ENCODE measurements at places on chromosomes 2 and 18.

DNA sequence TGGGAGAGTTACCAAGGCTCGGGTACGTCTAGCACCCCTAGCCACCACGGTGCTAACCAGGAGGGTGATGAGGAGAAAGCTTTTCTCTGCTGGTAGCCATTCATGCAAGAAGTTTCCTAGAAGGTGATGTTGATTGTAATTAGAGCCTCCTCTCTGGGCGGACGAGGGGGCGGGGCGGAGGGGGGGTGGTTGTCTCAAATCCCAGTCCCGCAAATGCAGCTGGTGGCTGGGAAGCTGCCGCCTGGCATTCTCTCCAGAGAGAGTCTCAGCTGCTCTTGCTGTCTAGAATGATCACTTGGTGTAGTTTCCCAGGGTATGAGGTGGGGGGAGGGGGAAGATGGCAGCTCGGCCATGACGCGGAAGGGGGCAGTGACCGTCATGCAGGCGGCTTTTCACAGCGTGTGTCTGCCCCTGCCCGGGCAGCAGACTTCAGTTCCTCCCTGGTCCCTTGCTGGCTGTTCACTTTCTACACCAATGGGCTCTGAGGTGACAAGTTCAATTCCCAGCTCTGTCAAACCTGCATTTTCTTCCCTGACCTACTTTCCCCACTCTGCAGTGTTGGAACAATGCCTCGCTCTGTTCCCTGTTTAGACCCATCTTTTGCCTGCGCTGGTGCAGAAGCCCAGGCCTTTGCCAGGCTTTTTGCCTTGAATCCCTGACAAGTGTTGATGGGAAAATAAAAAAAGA is 61.5 kb upstream of the KLF7 start:
- no peak for DNase-seq

GRCh38 chr18:79258447-79258846 is 137.3 kb upstream of the NFATC1 start:
- no peak for DNase-seq

DNA sequence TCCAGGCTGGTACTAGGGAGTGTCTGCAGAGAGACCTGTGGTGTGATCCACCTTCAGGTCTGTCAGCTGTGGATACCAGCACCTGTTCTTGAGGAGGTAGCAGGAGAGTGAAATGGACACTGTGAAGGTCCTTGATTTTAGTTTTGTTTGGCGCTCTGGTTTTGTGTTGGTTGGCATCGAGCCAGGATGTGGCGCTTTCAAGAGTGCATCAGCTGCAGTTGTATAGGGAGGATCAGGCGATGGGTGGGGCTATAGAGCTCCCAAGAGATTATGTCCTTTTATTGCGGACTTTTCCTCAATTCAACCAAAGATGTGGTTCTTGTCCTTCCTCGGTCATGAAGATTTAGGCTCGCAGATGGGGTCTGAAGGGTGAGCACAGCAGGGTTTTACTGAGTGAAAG is 37.5 kb downstream of the SLC39A10 start:
- no peak for DNase-seq

DNA sequence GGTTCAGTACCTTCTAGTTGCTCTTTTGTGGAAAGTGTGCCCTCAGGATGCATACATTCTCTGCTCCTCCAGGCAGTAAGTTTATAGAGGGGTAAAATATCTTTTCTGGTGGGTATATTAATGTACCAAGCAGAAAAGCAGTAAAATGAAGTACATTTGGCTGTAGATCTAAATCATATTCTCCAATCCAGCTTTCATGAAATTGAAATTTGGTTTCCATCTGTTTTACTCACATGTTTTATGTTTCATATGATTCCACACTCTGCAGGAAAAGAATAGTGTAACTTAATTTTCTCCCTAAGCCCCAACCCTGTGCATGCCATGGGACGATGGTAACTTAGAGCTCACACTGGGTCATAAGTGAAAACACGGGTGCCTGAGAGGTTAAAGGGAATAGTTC is 172.3 kb downstream of the AKAIN1 start:
- DNase-seq, result no peak

DNA sequence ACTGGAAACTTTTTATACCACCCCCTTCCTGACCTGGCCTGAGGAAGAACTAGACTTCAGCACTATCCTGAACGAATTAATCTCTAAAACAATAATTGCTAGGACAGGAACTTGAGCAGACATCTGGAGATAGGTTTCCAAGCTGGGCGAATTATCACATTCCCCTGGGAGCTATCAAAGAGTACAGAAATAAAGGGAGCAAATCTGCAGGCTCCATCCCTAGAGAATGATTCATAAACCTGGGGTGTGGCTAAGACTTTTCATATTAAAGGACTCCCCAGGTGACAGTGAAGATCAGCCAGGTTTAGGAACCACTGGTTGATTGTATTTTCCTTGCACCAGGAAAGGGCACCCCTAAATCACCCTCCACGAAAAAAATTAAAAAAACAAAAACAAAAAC is 105.6 kb upstream of the NOL4 start:
- no peak for DNase-seq

- DNase-seq, result no peak
Measured at GRCh38 chr2:210888035-210888434, 331.6 kb downstream of the CPS1 start.

GRCh38 chr2:239942871-239943311 is 82.3 kb downstream of the NDUFA10 start:
- no peak for DNase-seq

- peak; percentile 94 for DNase-seq
Measured at GRCh38 chr2:173590276-173590861, 235.7 kb downstream of the CDCA7 start.

DNA sequence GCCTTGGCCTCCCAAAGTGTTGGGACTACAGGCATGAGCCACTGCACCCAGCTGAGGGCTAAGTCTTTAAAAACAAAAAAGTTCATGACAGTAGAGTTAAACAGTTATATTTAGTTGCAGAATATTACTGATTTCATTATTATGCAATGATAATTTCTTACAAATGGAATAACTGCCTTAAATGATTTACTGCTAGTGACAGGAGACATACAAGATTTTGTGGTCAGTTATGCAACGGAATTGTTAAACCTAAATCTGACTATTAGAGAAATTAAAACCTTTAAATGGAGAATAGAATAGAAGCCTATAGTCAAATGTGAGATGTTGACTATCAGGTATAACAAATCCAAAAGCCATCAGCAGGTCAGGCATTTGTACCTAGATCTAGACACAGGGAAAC is 10.3 kb upstream of the DNAJC10 start:
- no peak for DNase-seq

GRCh38 chr2:186486651-186487647 is 889 bp downstream of the ZC3H15 start:
- DNase-seq, result no peak

DNA sequence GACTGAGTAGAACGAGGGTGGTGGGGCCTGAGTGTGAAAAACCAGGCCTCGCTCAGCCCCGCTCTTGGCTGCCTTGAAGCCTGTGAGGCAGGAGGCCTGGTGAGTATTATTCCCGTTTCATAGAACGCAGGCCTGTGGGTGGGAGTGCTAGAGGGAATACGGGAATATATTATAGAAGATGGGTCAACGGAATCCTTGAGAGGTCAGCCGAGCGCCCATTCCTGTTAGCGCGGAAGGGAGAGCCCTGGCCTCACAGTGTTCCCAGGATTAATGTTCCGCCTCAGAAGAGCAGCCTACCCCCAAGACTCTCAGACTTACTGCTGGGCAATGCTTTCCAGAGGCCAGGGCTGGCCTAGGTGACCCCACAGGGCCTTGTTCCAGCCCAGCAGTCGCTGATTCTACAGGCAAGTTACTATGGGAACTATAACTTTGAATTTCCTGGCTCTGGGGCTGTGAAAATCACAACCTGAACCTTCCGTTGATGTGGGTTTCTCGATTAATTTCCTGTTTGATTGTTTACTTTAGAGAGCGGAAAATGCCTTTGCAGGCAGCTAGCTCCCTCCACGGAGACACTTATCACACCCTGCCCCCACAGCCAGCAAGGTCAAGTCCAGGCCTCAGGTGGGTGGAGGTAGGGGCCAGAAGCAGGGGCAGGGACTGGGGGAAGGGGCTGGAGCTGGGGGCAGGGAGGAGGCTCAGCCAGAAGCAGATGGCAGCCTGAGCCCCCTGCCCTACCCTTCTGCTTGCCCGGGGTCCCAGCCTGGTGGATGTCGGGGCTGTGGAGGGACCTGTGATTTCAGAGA is 108.3 kb downstream of the SMAD7 start:
- DNase-seq, result no peak

- DNase-seq, result no peak
Measured at GRCh38 chr2:126506786-126507185, 149.2 kb upstream of the GYPC start.

GRCh38 chr18:62827397-62827796 is 112.1 kb downstream of the PHLPP1 start:
- no peak for DNase-seq
